T-helper 22 cell (primary cell): ENCODE measurements at places on chromosomes 7 and 10.

GRCh38 chr10:78937800-78938694 is 130.7 kb upstream of the ZMIZ1 start:
- no peak for DNase-seq

GRCh38 chr7:47478926-47479711 is 102.8 kb downstream of the TNS3 start:
- no peak for DNase-seq

DNA sequence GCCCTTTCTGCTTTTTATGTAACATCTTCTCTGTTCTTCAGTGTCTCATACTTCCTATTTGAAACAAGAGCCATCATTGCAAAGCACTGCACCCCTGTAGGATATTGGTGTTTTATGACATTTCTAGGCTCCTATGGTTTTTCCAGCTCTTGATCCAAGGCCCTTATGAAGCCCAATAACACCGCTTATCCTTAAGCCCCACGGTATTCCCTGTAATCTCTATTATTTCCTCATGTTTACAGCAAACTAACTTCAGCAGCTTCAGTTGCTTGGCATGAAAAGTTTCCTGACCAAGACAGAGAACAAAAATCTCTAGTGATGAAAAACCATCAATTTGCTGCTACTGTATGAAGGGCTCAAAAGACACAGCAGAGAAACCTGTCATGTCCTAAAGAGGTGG is 34.1 kb upstream of the TES start:
- DNase-seq: no peak

- DNase-seq: no peak
Measured at GRCh38 chr10:97117372-97117771, 68.4 kb downstream of the SLIT1 start.

GRCh38 chr7:27161721-27162560 is 3.4 kb downstream of the HOXA9 start:
- no peak for DNase-seq

DNA sequence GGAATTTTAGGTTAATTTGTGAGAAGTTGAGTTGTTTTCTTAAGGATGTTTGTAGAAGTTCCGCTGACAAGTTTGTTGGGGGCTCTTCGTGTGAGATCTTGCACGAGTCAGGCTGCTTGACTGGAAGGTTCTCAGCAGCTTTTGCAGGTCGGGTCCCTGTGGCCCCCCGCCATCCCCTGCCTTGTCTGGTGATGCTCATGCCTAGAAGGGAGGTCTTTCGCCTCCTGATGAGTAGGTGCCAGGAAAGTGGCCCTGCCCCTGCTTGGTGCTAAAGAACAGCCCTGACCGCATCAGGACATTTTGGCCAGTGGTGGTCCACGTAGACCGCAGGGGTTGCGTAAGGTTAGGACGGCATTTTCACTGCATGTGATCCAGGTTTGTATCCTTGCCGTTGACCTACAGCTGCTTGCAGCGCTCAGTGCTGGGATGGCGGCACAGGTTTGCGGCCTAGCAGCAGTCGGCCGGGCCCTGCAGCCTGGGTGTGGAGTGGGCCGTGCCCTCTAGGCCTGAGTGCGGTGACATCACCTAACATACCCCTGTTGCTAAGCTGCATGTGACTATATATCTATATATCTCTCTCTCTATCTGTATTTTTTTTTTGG is 62.4 kb downstream of the DNAJB6 start:
- DNase-seq: no peak

GRCh38 chr7:69419934-69420333 is 178.3 kb upstream of the AUTS2 start:
- DNase-seq: no peak
